Ammon's horn (tissue), 1 donor: ENCODE measurements at places on chromosomes 16 and 17.

GRCh38 chr16:31700200-31700529 is 172.5 kb downstream of the AHSP start:
- no peak for DNase-seq

GRCh38 chr17:10875984-10876555 is 38.2 kb upstream of the PIRT start:
- peak; percentile 63 for DNase-seq

DNA sequence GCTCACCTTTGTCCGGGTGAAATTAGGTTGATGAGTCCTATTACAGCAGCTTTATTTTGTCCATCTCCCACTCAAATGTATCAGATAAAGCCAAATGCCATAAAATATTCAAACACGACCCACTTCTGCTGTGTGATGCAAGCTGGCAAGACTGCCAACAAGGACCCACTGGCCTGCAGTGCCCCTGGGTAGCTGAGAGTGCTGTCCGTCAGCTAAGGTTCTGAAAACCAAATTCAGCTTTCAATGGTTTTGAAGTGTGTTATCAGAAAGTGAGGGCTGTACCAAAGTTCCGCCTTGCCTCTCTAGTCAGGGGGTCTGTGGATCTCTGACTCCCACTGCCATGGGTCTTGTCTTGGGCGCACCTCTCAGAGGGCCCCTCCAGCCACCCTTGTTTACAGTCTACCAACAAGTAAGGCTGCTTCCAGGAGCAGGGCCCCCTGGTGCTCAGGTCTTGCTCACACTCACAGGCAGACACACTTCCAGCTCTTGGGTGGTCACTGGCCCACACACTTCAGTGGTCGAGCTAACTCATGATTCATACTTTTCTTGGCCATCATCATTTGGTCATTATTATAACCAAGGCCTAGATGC is 10.5 kb upstream of the CCDC182 start:
- no peak for DNase-seq

- no peak for DNase-seq
Observed at GRCh38 chr16:85628645-85629044, 15.5 kb downstream of the GSE1 start.

DNA sequence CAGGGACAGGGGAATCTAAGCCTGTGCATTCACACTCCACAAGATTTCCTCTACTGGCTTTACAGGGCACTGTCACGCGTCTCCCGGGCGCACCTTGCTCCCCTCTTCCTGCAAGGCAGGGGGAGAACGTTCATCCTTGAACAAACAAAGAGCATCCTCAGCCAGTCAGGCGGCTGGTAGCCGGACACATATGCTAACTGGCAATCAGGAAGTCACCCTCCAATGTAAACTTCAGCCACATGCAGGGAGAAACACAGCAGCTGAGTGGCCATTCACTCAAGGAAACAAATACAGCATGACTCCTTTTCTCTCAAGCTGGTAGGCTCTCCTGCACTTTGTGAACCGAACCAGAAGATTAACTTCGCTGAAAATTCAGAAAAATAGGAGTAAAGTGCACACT is 10.8 kb upstream of the HSBP1 start:
- DNase-seq = no peak

- no peak for DNase-seq
Observed at GRCh38 chr16:84764970-84765369, 54.8 kb upstream of the CRISPLD2 start.

GRCh38 chr16:74698222-74698621 is 2.4 kb downstream of the MLKL start:
- no peak for DNase-seq

DNA sequence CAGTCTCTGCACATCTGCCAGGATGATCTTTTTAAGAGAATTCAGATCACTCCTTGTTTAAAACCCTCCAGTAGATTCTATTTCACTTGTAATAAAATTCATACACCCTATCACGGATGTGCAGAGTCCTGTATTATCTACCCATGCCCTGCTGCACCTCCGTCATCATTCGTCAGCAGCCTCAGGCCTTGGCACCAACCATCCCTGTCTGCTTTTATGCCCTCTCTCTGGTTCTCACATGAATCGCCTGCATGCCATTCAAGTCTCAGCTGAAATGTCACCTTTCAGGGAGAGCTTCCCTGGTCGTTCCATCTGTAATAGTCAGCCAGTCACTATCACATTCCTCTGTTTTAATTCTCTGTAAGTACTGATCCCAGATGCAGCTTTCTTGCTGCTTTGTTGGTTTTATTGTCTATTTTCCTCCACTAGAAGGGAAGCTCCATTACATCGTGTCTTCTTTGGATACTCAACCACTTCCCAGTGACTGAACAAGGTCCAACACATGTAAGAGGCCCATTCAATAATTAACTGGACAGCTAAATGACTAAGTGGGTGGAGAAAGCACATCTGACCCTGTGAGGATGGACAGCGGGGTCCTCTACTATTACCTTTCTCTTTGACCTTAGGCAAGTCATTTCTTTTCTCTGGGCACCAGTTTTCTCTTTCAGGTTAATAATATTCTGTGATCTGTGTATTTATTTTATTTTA is 81.2 kb upstream of the GOT2 start:
- DNase-seq = no peak

DNA sequence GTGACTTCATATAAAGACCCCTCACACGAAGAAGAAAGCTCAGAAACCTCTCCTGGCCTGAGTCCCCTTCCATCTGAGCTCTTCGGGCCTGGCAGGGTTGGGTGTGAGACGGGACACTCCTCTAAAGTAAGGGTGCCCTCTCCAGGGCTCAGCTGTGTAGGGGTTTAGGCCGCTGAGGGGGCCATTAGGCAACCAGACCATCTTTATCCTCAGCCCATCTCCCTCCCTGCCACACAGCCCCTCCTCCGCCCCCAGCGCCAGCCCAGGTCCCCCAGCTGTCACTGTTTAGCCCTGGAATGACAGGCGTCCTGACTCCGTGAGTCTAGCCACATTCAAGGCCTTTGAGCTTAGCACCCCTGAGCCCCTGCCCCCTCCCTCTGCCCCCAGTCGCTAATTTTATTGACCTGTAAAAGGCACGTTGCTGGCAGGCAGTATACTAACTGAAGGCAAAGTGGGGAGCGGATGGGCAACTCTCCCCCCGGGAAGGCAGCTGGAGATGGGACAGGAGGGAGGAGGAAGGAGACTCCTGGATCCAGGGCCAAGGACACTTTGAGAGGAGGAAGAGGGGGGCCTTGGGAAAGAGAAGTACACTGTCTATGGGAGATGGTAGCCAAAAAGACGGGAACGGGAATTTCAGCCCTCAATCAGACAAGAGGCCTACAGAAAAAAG is 592 bp upstream of the ZNF385C start:
- DNase-seq = no peak

DNA sequence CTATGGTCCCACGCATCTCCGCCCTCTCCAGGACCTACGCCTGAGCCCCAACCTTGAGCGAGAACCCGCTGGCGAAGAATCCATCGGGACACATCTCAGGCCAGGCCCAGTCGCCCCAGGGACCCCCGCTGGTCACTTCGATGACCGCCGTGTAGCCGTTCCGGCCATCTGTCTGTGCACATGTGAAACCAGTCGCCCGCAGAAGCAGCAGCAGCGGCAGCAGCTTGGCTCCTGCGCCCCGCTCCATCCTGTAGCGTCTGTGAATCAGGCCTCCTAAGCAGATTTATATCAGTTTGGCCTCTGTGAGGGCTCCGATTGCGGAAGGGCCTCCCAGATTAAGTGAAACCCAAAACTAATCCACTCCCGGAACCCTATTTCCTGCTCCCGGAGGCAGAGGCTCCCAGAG is at the start of gene VMO1:
Gene VMO1 (minus strand): TSS at position 259 of the 406 bp plus-strand sequence. CDS start 12 bp downstream, at position 247.
- peak; percentile 21 for DNase-seq
